NCI-H82 (cell line): ENCODE measurements at places on chromosomes 7 and 10.

- no peak for DNase-seq
Measured at GRCh38 chr10:53325066-53325465, 552.5 kb upstream of the MBL2 start.

DNA sequence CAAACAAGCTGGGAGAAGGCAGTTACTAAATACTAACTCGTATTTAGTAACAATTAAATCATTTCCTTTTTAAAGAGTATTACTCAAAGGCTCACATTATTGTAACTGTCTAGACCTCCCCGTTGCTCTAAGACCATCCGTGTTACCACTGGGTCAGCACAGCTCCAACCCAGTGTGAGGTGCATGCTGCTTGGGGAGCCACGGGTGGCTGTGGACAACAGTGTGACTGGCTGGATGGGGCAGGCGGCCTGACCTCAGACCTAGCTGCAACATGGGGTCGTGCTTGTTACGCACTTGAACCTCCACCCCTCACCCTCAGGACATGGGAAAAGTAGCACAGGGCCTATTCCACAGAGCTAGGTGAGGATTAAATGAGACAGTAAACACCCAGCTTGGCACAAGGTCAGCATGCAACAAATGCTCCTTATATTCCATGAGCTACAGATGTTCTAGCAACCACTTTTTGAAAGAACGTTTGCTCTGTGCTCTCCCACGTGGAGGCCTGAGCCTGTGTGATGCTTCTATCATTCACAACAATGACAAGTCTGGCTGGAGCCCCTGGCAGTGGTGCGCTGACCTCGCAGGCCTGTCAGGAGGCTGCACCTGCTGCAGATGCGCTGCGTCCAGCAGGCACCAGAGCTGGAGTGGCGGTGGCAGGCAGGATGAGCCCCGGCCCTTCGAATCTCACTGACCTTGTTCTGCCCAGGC is 135.7 kb downstream of the PKD1L1 start:
- DNase-seq = no peak

DNA sequence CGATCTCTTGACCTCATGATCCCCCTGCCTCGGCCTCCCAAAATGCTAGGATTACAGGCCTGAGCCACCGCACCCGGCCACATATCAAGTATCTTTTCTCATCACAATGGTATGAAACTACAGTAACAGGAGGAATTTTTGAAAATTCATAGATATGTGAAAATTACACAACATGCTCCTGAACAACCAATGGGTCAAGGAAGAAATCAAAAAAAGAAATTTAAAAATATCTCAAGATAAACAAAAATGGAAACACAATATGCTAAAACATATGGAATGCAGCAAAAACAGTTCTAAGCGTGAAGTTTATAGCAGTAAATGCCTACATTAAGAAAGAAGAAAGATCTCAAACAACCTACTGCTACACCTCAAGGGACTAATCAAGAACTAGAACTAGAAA is 59.8 kb upstream of the ADAM12 start:
- DNase-seq = no peak

GRCh38 chr10:106955133-106955532 is 209.4 kb downstream of the SORCS1 start:
- no peak for DNase-seq

- no peak for DNase-seq
Measured at GRCh38 chr10:78756604-78757343, 312.0 kb upstream of the ZMIZ1 start.

DNA sequence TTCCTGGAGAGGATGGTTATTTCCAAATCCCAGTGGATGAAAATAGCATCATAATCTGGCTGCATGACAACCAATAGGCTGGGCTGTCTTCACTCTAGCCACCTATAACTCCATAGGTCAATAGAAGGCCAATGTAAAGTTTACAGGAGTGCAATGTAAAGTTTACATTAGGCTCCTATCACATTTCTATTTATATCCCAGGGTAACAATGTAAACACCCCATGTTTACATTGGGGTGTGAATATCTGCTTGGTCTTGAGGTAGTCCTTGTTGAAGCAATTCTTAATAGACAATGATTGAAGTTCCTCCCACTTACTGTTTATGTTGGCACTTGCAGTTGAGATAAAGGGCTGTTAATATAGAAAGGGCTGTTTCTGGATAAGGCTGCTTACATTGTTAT is 21.5 kb downstream of the CH25H start:
- no peak for DNase-seq
